Stimulated activated naive CD8-positive, alpha-beta T cell treated with anti-CD3 and anti-CD28 coated beads, Interleukin-15, Interleukin-2, amounts not matched to agents 100 U/mL and 50 U/mL, for 24 hours (primary cell): ENCODE measurements at places on chromosomes 3 and 15.

DNA sequence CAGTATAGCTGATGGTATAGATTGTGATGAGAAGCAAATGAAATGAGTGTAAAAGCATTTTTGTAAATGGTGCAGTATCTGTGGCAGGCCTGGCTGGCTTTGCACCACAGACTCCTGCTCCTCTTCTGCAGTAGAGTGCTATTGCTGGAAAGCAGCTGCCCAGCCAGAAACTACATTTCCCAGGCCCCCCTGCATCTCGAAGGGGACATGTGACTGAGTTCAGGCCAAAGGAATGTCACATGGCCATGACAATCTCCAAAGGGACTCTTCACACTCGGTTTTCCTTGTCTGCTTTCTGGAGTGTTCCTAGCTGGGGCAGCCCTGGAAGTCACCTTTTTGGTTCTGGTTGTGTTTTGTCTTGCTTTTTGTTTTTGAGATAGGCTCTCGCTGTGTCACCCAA lies 277.1 kb downstream of the SUCLG2 start:
- no peak for DNase-seq

DNA sequence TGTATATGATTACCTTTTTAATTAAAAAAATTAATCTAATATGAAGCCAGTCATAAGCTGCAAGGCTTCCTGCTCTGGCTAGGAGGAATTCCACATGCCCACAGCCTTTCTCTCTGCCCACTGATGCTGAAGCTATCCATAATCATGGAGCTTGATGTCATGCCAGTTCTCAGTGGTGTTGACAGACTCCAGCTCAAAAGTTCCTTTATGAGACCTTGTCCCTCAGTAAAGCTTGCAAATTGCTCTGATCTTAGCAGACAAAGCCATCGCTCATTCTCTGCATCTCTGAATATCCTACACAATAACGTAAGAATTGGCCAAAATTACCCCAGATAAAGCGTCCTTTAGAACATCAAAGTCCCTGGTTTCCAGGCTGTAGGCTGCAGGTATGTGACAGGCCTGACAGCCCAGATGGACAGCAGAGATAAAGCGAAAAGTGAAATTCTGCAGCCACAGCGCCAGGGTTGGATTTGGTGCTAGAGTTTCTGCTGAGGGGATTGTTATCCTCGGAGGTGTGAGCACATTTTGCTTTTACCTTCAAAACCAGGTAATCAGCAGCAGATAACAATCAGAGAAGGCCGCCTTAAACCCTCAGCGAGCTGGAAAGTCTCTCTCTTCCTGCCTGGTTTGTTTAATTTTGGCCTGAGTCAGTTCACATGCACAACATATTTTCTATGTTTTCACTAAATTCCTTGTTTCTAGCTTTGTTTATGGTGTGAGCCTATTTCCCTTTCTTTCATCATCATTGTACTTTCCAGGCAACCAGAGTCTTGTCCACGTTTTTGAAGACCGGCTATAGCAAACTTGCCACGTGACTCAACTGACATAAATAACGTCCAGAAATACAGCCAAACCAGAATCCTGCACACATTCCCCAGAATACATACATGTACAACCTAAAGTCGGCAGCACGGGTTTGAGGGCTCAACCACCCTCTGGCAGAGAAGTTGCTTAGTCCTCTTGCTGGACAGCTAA lies 36.6 kb upstream of the ALDH1A3 start:
- DNase-seq = no peak

DNA sequence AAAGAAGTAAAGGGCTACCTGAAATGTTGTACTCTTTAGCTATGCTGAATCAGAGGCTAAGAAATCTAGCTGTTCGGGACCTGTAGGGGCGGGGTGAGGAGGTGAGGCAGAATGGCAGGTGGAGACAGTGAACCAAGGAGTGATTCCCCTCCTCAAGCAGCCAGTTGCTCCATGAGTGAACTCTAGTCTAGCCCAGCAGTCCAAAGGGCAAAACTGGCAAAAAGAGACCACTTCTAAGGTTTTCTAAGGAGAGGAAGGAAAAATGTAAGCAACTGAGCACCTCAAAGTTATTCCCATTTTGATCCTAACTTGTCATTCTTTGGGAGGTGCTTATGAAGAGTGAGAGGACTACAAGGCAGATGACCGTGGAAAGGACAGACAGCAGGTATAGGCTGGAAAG lies 19.3 kb upstream of the TOPAZ1 start:
- DNase-seq = no peak

DNA sequence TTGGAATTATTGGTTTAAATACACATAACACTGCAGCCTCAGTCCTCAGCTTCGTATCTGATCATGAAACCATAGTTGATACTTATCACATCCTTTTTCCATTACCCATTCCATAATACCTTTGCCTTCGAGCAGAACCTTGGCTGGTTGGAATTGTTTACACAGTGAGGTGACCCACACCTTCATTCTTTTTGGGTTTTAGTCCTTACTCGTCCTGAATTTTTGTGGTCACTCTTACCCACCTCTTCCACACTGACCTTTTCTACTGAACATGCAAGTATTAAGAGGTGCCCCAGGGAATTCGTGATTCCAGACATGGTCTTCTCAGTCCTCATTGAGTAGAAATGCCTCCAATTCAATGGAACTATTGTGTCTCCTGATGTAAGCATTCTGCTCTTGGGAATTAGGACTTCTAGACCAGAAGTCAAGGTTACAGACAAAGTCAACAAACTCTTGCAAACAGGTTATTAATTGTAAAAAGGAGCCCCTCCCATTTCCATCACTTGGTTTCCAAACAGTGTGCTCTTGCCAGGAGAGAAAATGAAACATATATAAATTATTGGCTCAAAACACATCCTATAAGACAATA lies 37.7 kb downstream of the SCN11A start:
- DNase-seq = no peak

- no peak for DNase-seq
Measured at GRCh38 chr3:145490088-145491048, 670.6 kb downstream of the PLOD2 start.

GRCh38 chr15:68177742-68178141 lies 27.4 kb downstream of the CALML4 start:
- no peak for DNase-seq

DNA sequence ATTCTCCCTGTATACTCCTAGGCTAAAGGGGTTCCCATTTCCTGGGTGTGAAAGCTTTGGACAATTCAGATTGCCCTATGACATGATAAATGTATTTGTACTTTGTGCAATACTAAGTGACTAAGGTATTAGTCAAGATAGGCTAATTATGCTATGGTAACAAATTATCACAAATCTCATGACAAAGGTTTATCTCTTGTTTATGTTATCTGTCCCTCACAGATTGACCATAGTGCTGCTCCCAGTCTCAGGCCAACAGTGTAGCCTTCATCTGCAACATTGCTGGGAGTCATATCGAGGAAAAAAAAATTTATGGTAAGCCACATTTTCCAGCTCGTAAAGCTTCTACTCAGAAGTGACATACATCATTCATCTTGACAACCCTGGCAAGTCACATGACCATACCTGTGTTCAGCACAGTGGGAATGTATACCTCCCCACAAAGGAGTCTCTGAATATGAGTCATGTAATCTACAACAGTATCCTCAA lies 346.2 kb downstream of the IGSF11 start:
- no peak for DNase-seq

DNA sequence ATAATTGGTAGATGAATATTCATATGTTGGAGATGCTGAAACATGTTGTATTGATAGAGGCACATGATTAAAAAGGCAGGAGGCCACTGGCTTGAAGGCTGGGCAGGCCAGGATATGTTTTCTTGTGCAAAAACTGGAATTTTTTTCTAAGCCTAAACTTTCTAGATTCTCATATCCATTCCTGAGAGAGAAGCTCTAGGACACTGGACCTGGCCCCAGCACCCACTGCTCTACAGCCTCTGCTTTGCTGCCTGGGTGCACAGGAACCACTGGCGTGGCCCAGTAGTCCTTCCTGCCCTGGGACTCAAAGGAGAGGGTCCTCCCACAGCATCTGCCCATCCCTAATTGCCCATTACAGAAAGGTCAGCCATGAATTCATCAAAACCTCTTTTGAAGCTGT lies 58.1 kb upstream of the APEH start:
- DNase-seq = no peak

DNA sequence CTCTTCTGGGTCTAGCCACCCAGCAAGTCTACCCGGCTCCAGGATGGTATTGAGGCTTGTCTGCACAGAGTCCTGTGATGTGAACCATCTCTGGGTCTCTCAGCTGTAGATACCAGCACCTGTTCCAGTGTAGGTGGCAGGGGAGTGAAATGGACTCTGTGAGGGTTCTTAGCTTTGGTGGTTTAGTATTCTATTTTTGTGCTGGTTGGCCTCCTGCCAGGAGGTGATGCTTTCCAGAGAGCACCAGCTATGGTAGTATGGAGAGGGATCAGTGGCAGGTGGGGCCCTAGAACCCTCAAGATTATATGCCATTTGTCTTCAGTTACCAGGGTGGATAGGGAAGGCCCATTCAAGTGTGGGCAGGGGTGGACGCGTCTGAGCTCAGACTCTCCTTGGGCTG lies 283.4 kb upstream of the LYSMD4 start:
- no peak for DNase-seq

- peak; percentile 56 for DNase-seq
Measured at GRCh38 chr3:49872801-49873281, 3.1 kb upstream of the CAMKV start.

GRCh38 chr15:85880501-85881190 lies 85.9 kb upstream of the KLHL25 start:
- DNase-seq = no peak

DNA sequence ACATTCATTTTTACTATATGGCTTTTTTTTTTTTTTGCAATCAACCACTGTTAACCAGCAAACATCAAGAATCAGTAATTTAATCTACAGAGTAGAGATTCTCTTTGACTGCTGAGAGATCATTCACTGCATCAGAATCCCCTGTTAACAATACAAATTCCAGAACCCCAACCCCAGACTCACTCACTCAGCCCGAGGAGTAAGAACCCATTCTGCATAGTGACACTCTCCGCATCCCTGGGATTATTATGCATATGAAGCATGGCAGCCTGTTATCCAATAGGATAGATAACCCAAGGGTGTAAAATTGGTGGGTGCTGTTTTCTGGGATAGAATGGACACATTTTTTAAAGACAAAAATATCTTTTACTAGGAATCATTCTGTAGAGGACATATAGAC lies 76.3 kb upstream of the CCDC39 start:
- no peak for DNase-seq

DNA sequence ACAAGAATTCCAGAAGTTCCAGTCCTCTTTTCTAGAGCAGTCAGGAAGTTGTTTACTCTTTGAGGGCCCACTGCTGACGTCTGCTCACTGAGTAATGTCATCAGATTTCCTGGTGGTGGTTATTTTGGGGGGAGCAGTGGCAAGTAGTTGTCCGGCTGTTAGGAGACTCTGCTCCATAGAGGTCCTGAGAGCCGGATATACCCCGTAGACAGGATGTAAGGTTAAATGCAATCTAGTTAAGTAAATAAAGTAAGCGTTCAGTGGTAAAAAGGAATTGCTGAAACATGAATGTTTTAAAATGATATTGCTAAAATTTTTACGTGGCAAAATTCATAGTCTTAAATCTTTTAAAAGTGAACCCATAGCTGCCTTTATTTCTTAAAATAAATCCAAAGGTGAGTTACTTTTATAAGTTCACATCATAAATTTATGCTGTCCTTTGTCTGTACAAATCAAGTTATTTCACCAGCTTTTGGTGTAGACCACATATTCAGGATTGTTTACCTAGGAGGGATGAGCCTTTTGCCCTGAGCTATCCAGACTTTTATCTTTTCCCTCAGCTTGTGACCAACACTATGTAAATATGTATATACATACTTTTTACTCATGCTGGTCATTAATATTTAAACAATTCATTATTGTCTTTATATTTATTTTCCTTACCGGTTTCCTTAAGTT lies 65.8 kb downstream of the PDE8A start:
- peak; percentile 12 for DNase-seq

GRCh38 chr15:100241572-100242482 lies 99.9 kb downstream of the ADAMTS17 start:
- no peak for DNase-seq

DNA sequence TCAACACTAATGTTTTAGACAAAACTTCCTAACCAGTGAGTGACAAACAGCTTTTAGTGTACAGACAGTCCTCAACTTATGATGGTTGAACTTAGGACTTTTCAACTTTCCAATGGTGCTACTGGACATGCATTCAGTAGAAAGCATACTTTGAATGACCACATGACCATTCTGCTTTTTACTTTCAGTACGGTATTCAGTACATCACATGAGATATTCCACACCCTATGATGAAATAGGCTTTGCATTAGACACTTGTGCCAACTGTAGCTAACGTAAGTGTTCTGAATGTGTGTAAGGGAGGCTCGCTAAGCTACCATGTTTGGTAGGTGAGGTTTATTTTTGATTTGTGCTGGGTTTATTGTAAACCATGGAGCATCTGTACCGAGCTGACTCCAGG lies 113.7 kb downstream of the WNT7A start:
- no peak for DNase-seq

DNA sequence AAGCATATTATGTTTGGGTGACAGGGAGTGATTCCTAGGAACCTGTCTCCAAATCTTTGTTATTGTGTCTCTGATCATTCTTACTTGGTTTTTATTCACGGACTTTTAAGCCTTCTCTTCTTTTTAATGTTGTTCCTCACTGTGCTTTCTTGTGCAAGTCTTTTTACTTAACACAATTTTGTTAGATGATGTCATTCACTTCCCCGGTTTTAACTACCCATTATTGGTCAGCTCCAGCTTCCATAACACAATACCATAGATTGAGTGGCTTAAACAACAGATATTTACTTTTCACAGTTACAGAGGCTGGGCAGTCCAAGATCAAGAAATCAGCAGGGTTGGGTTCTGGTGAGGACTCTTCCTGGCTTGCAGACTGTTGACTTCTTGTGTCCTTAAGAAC lies 436.3 kb upstream of the CBLB start:
- DNase-seq = no peak

DNA sequence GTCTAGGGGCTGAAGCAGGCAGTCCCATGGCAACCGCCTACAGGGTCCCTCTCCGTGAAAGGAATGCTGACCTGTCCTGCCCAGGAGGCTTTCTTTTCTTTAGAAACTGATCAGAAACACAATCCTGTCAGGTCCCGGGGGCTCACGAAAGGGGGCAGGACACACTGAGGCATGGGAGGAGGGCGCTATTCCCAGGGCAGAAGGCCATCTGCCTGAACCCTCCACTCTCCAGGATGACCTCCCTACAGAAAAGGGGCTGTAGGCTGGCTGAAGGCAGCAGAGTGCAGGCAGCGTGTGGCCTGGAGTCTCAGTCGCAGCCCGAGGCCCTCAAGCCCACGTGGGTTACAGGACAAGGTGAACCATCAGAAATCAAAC lies 18.4 kb upstream of the LRRK1 start:
- no peak for DNase-seq
